Stimulated activated CD8-positive, alpha-beta memory T cell treated with anti-CD3 and anti-CD28 coated beads, Interleukin-4, amount 100 ng/mL, for 1 hour (primary cell): ENCODE measurements at places on chromosomes 12 and 14.

- DNase-seq = no peak
These were observed 164.5 kb downstream of the SLC38A4 start for GRCh38 chr12:46661110-46661845.

DNA sequence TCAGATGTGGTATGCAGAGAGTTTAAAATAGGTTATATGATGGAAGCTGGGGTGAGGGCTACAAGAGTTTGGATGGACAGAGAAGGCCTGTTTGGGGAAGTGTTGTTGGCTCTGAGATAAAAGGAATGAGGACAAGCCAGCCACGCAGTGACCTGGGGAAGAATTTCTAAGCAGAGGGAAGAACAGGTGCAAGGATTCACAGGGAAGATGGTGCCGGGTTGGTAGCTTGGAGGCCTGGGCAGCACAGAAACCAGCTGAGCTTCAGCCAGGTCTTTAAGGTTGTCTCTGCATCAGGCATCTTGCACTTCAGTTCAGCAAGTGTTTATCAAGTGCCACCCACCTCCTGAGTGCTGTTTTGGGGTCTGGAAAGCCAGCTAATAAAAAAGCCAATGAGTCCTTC is 1163.7 kb downstream of the AACS start:
- DNase-seq = no peak

- no peak for DNase-seq
These were observed 77.1 kb upstream of the ANKS1B start for GRCh38 chr12:100061814-100062213.

- no peak for DNase-seq
These were observed 58.6 kb downstream of the TBX3 start for GRCh38 chr12:114625294-114625851.

DNA sequence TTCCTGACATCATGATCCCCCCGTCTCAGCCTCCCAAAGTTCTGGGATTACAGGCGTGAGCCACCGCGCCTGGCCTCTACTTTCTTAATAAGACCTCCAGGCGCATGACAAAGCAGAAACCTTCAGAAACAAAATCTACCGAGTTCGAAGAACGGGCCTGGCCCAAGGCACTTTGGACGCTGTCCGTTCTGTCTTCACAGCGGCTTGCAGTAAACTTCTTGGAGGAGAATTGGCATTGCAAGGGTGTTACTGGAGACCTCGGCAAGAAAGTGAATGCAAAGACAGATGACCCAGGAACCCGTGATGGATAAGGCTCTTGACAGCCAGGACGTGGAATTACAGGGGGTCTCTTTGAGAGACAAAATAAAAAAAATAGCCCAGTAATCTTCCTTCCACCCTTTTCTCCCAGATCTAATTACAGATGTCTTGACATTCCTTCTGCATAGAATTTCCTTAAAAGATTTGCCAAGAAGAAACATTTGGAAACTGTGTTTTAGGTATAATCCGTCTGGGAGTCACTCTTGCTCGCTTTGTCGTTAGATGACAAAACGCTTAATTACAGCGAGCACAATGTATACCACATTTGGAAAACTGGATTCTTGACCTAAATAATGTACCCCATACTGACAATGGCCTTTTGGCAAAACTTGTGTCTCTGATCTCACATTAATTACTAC is 83.2 kb upstream of the TBX3 start:
- no peak for DNase-seq

GRCh38 chr12:49294804-49295081 is 204 bp upstream of the PRPH start:
- DNase-seq = no peak

DNA sequence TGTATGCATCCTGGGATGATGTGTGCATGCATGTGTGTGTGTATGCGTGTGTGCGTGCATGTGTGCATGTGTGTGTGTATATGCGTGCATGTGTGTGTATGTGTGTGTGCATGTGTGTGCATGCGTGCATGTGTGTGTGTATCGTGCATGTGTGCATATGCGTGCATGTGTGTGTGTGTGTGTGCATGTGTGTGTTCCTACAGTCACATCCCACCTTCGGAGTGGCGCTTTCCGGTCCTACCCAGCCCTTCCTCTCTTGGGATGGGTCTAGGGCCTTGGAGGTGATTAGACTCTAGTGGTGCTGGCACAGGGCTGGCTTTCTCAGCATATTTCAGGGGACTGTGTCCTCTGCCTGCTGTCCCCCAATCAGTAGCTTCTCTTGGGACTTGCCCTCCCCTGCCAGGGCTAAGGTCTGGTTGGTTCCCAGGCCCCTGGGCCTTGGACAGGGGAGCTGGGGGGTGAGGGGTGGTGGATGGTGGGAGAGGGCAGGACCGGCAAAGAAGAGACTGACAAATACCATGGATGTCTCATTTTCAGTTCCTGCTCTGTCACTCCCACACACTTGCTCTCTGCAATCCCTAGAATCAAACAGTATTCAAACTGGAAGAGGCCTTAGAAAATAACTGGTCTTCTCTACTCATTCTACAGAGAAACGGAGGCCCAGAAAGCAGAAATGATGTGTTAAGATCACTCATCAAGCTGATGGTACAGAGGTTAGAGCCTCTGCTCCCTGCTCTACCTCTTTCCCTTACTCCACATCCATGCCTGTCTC is 21.9 kb upstream of the FAIM2 start:
- DNase-seq = no peak

DNA sequence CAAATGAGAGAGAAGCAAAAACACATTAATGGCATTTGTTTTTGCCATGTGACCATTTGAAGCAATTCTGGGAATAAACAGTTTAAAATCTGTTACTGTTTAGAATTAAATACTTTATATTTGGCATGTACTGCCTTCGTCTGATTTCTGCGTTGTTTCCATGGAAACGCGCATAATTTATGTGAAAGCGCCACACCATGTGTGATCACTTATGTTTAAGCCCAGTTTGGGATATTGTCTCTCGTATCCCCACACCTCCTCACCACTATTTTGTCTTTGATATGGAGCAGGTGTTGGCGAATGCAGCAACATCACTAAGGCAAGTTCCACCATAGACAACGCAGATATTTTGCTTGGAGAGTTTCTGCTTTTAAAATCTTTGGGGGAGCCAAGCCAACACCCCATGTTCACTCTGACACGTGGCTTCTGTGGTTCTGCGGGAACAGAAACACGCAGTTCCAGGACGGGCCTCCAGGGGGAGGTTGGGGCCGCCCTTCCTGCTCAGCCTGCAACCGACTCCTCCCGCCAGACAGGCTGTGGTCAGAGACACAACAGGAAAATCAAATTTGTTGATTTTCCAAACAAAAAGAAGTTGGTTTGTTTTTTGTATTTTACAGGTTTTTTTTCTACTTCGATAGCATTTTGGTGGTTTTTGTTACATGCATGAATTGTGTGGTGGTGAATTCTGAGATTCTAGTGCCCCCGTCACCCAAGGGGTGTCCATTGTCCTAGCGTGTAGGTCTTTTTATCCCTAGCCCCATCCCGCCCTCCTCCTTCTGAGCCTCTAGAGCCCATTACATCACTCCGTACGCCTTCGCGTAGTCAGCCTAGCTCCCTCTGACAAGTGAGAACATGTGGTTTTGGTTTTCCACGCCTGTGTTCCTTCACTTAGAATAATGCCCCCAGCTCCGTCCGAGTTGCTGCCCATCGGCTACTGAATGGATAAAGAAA is 101.9 kb upstream of the SFSWAP start:
- peak; percentile 27 for DNase-seq

GRCh38 chr12:56086096-56086495 is 6.1 kb downstream of the ERBB3 start:
- no peak for DNase-seq

GRCh38 chr12:115456946-115457689 is 773.1 kb upstream of the TBX3 start:
- no peak for DNase-seq

DNA sequence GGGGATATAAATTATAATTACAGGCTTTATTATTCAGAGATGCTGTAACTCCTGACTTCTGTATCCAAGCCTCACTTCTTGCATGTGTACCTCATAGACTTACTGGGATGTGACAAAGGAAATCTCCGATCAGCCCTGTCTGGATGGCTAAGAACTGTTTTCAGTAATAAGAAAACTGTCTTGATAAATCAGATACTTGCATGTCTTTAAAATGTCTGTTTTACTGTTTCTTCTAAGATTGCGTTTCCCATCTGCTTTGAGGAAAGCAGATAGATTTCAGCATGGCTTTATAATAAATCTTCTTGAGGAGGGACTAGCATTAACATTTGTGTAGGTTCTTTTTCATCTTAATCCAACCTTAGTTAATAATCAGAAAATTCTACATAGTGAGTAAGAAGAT is 395.9 kb downstream of the EGLN3 start:
- no peak for DNase-seq

- DNase-seq = no peak
These were observed 34.8 kb upstream of the VSX2 start for GRCh38 chr14:74204491-74204890.

DNA sequence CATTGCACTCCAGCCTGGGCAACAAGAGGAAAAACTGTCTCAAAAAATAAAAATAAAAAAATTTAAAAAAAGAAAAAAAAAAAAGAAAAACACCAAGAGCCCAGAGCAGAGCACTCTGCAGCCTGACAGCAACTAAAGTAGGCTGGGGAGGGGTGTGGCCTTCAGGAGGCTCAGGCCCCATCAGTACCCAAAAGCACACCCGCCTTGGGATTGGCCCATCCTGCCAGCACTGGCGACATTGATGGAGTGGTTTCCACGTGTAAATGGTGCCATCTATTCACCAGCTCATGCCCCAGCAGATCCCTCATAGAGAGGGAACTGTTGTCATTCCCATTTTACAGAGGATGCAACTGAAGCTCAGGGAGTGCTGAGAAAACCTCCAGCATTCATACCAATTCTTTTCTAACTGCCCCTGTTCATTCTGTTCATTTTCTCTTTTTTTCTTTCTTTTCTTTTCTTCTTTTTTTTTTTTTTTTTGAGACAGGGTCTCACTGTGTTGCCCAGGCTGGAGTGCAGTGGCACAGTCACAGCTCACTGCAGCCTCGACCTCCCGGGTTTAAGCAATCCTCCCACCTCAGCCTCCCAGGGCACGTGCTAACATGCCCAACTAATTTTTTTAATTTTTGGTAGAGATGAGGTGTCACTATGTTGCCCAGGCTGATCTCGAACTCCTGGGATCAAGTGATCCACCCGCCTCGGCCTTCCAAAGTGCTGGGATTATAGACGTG is 89.3 kb downstream of the IRF2BPL start:
- DNase-seq = no peak

GRCh38 chr12:17028348-17028747 is 422.4 kb upstream of the LMO3 start:
- DNase-seq = no peak
